WTC11 (cell line): ENCODE measurements at places on chromosomes 6 and 20. TPM values are rescaled to one million over a fixed set of nuclear protein-coding genes. Genes with fewer than 3 reads are reported as not detected.

DNA sequence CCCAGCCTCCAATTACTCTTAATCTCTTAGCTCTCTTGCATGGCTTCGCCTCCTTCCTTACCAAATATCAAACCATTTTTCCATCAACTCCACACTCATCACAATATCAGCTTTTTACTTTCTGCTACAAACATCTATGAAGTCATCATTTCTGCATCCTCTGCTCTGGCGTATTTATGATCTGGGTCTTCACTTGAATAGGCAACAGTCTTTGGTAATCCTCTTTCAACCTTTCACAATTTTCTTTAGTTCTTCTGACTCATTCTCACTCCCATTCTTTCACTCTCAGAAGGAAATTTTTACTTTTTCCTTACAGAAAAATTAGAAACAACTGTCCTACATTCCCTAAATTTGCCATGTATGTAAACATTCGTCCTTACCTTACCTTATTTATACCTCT, 522.4 kb downstream of the HDGFL1 start:
- no peak for DNase-seq

DNA sequence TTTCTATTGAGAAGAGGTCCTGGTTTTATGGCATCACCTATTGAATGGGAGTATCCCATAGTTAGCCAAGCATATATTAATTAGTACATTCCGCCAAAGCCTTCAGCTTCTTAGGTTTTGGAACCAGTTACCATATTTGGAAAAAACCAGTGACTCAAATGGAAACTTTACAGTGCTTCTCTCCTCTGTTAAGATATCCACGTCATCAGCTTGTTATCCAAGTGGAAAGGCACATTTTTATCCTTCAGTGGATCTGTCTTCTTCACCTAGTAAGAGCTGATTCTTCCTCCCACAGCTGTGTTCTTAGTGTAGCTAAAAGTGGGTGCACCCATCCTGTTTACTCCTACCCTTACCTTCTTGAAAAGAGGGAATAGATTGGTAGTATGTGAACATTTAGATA, 34.5 kb downstream of the TPD52L1 start:
- DNase-seq, result no peak

DNA sequence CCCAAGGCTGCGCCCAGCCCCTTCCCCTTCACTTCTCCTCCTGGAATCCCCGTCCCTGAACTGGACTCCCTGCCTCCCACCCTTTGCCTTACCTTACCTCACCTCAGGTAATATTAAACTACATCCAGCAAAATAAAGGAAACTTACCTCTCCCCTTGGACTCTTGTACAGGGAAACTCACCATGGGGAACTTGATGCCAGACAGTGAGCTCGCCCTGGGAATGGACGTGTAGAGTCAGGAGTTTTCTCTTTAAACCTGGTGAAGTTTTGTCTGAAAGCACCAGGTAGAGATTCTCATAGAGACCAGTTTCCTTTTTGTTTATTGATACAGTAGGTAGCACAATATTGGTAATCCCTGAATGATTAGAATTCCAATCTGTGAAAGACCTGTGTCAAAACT, 544 bp upstream of the HLA-C start:
- no peak for DNase-seq

DNA sequence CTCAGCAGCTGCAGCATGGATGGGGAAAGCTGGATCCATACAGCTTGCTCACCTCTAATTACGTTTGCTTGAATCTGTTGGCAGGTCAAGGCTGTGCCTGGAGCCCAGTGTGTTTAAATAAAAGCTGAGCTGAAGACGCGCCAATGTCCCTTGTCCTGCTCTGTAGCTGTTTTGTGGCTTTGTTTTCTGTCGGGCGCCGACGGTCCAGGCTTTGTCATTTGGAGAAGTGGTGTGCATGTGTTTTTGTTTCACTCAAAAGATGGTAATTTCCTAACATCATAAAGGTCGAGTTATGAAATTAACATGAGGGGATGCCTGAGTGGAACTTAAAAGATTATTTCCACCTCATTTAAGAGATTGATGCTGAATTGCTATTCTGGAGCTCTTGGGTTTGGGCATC, 107.6 kb downstream of the SLC24A3 start:
- DNase-seq, result no peak

DNA sequence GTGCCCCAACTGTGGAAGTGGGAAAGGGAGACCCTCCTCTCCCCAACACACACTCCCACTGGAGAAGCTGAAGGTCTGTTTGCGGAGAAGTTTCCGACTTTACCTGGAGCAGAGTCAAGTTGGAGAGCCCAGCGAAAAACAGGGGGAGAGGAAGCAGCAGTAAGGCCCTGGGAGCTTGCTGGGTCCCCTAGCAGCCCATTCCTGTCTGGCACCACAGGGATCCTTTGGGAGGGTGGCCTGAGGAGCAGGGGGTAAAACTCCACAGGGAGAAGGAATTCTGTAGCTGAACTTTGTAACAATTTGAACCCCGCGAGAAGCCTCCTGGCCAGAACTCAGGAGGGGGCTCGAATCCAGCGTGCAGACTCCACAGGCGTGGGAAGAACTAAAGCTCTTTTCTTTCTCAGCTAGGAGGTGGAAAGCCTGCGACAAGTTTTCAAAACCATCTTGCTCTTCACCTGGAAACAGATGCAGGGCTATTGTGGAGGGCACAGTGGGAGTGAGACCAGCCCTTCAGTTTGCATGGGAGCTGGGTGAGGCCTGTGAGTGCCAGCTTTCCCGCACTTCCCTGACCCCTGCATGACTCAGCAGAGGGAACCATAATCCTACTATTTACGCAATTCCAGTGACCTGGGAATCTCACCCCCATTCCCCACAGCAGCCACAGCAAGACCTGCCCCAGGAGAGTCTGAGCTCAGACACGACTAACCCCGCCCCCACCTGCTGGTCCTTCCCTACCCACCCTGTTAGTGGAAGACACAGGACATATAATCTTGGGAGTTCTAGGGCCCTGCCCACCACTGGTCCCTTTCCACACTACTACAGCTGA, 25.8 kb downstream of the SERPINB9 start:
- DNase-seq, result no peak

DNA sequence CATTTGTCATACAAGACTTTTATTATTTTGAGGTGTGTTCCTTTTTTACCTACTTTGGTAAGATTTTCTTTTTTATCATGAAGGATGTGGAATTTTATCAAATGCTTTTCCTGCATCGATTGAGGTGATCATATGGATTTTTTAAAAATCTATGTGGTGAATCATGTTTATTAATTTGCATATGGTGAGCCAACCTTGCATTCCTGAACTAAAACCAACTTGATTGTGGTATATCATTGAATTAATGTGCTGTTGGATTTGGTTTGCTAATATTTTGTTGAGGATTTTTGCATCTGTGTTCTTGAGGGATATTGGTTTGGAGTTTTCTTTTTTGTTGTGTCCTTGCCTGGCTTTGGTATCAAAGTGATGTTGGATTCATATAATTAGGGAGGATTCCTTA, 848.1 kb upstream of the EYS start:
- no peak for DNase-seq

DNA sequence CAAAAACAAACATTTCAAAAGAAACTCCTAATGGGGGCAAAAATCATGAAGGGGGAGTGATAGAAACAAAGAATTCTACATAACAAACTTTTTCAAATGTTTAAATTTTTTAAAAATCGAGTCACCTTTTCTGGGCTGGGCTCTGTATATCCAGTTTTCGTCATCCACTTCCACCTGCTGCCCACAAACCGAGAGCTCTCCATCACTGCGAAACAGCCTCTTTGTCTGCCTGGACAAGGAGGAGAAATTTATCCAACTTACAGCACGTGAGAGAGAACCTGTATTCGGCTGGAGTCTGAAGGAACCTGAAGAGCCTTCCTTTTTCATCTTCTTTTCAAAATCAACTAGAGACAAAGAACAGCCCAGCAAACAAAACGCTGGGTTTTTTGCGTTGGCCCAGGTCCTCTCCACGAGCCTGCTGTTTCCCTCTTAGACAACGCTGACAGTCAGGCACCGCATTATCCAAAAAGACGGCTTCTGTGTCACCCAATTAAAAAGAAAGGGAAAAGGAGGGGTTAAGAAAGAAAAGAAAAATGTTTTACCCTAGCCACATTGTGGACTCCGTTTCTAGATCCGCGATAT, 72.4 kb upstream of the NHSL1 start:
- no peak for DNase-seq

GRCh38 chr20:11437611-11438380, 479.9 kb upstream of the BTBD3 start:
- no peak for DNase-seq

DNA sequence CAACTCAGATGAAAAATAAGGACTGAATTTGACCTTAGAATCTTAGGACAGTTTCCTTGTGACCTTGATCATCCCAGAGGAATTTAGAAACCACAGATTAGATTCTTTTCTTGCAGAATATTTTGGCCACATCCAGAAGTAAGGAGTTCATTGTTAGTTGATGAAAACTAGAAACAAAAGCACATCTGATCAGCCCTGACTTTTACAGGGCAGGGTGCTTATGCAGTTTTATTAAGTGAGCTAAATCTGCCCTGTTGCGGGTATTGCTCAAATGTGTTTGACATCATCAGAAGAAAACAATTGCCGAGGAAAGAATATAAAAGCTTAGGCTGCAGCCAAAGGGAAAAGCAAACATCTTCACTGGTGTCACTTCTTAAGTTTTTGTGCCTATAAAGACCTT, 100.8 kb downstream of the MTFR2 start:
- DNase-seq, result no peak

DNA sequence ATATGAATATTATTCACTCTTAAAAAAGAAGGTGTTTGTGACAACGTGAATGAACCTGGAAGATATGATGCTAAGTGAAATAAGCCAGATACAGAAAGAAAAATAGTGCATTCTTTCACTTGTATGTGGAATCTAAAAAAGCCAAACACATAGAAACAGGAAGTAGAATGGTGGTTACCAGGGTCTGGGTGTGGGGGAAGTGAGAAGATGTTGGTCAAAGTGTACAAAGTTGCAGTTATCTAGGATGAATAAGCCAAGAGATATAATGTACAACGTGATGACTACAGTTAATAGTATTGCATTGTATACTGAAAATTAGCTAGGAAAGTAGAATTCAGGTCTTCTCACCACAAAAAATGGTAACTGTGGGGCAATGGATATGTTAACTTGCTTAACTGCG, 151.1 kb upstream of the HCRTR2 start:
- no peak for DNase-seq

DNA sequence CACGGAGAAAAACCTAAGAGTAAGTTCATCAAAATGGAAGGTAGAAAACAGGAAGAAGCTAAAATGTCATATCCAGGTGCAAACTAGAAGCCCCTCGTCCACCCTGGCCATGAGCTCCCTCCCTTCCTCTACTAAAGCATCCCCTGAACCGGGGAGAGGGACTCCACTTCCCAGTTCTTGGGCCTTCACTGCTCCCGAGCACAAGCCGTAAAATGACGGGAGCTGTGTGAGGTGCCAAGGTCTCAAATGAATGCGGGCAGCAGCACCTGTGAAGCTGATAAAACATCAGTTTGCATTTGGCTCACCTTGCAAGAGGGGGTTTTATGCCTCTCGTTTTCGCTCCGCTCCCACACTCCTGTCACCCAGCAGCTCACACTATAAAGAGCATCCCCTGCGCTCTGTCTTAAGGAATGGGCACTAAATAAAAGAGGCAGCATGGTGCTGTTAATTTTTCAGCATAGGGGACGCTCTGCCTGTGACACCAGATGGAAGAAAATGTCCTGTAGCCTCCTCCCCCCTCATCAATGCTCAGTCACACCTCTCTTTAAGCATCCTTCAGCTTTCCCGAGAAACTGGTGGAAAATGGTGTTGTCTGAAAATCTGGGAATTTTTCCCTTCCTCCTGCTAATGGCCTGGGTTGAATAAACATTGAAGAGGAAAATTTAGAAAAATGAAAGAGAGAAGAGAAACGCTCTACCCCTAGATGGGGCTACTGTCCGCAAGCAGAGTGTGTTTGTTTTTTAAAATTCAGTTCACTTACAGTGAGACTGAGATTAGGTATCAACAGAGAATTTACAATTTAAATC, 563.0 kb upstream of the AGPAT4 start:
- DNase-seq, result no peak

DNA sequence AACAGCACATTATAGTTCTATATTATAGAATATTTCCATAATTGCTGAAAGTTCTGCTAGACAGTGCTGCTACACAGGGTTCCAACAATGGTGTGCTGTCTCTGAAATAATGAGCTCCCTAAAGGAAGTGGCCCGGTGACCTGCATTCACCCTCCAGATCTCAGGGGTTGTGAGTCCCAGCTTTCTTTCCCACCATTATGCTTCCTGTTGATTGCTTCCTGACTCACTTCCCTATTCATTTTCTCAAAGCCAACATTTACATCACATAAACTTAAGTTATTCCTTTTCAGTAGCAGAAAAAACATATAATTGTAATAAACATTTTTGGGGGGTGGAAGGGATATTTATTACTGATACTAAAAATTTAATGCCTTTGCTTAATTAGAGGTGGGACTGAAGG, 12.9 kb upstream of the CCN6 start:
- no peak for DNase-seq

DNA sequence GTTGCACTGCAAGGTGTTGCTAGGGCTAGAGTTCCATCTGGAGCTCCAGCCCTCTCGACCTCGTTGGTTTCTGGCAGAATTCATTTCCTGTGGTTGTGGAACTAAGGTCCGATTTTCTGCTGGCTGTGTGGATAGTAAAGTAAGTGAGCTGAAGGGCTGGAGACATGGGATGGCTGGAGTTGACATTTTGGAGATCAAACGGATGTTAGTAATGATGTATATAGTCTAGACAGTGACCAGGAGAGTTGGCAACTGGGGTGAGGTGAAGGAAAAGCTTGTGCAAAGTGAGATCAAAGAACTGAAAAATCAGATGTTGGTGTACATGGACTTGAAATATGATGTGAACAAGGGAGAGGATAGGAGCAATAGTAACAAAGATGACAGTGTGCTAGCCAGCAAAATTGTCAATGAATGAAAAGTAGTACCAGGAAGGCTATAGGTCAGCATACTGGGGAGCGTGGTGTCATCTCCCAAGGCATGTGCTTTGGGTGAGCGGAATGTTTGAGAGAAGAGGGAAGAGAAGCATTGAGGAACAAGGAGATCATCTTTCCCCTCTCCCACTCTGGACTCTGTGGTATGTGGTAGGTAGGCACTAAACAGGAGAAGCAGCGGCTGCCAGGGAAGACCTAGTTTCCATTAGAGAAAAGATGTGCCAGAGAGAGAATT, 7.8 kb downstream of the QRSL1 start:
- no peak for DNase-seq

The ZBTB22 gene
- total RNA-seq, result 11.6 to 14.7 TPM (median 13.7 TPM) in 3 replicates

The TOP1 gene
- 77.7 to 81.8 TPM (median 80.0 TPM) in 3 replicates for total RNA-seq

The DDX43 gene
- total RNA-seq, result 0.39 to 0.68 TPM (median 0.60 TPM) in 3 replicates

The DUSP22 gene
- 37.2 to 41.4 TPM (median 38.5 TPM) in 3 replicates for total RNA-seq

The CCN5 gene
- 0.16 to 0.37 TPM (median 0.23 TPM) in 3 replicates for total RNA-seq
